Kasumi-1 (cell line): ENCODE measurements at places on chromosomes 7 and 10.

- no peak for DNase-seq
These were observed 143.3 kb downstream of the HDAC9 start for GRCh38 chr7:18638594-18639452.

GRCh38 chr10:68155615-68156210 lies 46.4 kb downstream of the MYPN start:
- no peak for DNase-seq

DNA sequence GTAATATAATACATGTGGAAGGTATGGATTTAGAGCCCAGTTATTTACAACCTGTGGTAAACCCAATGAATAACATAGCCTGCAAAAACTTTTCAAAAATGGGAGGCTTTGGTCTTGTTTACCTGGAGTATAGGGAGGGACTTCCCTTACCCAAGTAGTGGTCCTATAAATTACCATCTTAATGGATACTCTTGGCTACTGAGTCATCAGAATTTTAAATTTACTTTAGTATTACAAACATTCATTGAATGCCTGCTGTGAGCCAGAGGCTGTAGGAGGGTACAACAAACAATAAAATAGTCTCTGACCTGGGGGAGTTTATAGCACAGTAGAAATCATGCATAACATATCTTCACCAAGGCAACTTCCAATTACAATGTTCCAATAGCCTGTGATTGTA lies 365.1 kb downstream of the BBS9 start:
- no peak for DNase-seq

- no peak for DNase-seq
These were observed 37.7 kb upstream of the INSIG1 start for GRCh38 chr7:155259866-155260497.

GRCh38 chr10:1115607-1115955 lies 59.4 kb downstream of the WDR37 start:
- DNase-seq: no peak

- DNase-seq: no peak
These were observed 4.3 kb downstream of the NOC3L start for GRCh38 chr10:94358480-94358879.

GRCh38 chr7:71235253-71235652 lies 103.3 kb downstream of the GALNT17 start:
- no peak for DNase-seq

DNA sequence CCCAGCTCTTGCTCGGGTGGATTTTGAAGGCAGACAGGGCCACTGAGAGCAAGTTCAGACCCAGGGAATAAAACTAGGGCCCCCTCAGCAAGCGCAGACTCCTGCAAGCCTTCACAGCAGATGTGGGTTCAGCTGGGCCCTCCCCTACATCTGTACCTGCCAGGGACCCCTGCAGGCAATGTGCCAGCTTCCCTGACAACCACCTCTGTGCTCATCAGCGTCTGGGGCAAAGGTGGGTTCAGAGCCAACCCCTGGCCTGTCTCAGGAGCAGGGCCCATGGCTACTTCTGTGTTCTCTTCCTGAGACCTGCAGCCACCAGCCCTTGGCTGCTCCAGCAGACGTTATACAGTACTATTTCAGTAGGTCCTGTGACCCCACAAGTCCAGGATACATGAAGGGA lies 189.5 kb downstream of the DIP2C start:
- no peak for DNase-seq

- no peak for DNase-seq
These were observed 287.6 kb downstream of the TWIST1 start for GRCh38 chr7:18829858-18830285.

- DNase-seq: no peak
These were observed 71.3 kb upstream of the ZNF804B start for GRCh38 chr7:88688222-88688621.

GRCh38 chr7:17526621-17527020 lies 228.2 kb downstream of the AHR start:
- no peak for DNase-seq

GRCh38 chr10:48656914-48657305 lies 27.8 kb upstream of the WDFY4 start:
- no peak for DNase-seq

DNA sequence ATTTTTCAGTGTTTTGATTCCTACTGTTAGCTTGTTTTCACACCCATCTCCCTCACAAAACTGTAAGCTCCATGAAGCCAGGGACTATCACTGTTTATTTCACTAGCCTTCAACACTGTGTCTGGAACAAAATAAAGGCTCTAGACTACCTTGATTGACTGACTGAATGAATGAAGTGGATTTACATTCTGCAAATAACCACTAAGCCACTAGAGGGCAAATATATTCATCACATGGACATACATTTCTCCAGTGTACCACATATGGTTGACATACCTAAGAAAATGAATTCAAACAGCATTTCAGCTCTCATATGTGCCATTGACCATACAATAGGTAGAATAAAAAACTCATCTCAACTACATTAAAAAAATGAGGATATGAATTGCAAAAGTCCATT lies 185.9 kb downstream of the RAB11FIP2 start:
- DNase-seq: peak; percentile 39
